ENCODE measurements at places on chromosomes 12 and 14.
A peak's percentile ranks its signal among the peaks of the same experiment; 100 is the strongest.

- no peak for DNase-seq
These were observed 77.6 kb downstream of the SCAF11 start for GRCh38 chr12:45912774-45913173.

GRCh38 chr12:111316671-111317070, 52.2 kb downstream of the PHETA1 start:
- no peak for DNase-seq

- no peak for DNase-seq
These were observed 58.7 kb downstream of the ITPK1 start for GRCh38 chr14:93056840-93057585.

- no peak for DNase-seq
These were observed 91.4 kb upstream of the ALX1 start for GRCh38 chr12:85188619-85189018.

DNA sequence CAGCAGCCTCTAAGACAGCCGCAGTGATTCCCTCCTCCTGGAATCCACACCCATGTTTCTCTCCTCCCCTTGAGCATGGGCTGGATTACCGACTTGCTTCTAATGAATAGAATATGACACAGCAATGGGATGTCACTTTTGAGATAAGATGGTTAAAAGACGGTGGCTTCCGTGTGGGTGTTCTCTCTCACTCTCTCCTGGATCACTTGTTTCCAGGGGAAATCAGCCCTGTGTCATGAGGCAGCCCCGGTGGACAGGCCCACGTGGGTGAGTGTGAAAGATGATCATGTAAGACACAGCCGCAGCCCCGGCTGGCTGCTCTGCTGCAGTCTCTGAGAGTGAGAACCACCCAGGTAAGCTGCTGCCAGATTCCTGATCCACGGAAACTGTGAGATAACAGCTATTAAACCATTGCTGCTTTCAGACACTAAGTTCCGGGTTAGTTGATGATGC, 10.7 kb downstream of the MOAP1 start:
- DNase-seq = no peak

GRCh38 chr12:83753205-83753604, 1066.5 kb downstream of the TMTC2 start:
- DNase-seq = no peak

- DNase-seq = no peak
These were observed 45.7 kb downstream of the ACSS3 start for GRCh38 chr12:81123611-81124010.

DNA sequence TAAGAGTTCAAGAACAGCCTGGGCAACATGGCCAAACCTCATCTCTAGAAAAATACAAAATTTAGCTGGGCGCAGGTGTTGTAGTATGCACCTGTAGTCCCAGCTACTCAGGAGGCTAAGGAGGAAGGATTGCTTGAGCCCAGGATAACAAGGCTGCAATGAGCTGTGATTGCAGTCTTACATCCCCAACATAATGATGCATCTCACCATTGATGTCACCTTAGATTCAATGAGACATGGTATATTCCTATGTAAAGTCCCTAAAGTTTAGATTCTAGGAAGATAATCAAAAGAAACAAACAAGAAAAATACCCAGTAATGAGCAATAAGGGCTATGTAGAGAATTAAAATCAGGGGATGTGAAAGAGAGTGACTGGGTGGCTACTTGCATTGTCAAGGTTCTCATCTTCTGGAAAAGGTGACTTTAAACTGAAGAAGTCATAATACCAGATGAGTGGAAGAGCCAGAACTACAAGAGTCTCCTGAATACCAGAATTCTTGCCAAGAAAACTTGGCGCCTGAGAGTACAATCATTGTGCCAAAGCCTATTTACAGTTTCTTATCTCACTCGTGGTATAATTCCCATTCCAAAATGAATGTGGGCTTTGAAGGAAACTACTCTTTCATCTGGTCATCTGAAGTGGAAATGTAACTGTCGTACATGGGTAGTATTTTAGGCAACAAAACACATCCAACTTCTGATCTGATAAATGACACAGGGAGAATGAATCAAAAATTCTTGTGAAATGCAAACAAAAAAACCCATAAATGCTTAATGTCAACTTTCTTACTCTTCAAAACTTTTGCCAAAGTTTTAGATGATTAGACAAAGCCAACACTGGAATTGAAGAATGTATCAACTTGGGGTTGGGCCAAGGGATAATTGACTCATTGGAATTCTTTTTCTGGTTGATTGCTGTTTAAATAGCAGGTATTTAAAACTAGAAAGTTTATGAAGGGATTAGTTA, 81.1 kb upstream of the ST8SIA1 start:
- no peak for DNase-seq

DNA sequence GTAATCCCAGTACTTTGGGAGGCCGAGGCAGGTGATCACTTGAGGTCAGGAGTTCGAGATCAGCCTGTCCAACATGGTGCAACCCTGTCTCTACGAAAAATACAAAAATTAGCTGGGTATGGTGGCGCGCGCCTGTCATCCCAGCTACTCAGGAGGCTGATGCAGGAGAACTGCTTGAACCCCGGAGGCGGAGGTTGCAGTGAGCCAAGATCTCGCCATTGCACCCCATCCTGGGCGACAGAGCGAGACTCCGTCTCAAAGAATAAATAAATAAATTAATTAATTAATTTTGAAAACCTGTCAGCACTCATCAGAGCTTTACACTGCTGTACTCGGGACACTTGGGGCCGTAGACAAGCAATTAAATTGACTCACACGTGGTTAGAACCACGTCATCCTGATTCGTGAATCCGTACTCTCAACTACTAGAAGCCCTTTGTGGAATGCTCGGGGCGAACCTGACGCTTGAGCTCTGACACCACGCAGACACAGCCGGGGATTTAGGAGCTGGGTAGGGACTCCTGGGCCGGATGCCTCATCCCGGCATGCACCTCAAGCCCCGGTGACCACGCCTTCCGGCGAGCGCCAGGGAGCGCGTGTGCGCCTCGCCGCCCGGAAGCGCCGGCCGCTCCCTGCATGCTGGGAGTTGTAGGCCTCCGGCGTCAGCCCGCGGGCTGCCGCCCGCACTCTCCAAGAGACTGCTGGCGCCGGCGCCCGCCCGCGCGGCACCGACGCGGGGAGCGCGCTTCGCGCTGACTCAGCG, at the start of gene XPOT:
TSS of gene XPOT (plus strand) at position 686 of the 763 bp plus-strand sequence. CDS start 5,644 bp downstream, outside the sequence.
- DNase-seq = peak; percentile 98

DNA sequence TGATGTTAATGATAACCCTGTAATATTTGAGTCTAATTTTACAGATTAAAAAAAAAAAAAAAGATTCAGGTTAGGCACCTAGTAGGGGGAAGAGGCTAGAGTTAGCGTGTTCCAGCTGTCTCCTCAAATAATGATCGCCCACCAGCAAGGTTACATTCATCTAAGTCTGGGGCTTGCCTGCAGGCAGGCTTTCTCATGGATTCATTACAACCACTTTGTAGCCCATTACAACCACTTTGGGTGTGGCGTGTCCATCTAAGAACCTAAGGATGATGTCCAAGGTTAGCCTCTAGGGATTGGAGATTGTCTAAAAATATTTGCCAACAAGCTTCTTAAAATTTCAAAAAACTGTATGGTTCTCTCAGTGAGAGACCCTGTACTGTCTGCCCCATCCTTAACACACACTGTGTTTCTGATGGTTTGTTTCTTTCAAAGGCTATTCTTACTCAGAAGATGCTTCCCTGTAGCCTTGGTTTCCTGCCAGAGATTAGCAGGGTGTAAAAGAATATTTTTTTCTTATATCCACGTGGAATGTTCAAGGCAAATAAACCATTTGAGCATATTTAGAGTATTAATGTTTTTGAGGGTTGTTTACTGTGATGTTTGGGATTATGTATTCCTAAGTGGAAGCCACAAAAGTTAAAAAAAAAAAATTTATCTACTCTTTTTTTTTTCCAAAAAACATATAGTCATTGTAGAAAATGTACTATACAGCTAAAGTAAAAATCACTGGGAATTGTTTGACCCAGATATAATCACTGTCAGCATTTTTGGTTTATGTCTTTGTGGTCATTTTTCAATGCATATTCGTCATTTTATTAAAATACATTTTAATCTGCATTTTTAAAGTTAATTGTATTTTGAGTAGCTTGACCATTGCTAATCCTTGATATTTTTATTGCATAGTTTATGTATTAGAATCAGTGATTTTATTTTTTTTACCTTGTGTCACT, 1.7 kb downstream of the DYNC1H1 start:
- DNase-seq = no peak

GRCh38 chr12:47808050-47808449, 11.7 kb downstream of the HDAC7 start:
- DNase-seq = peak; percentile 61

- no peak for DNase-seq
These were observed 43.6 kb downstream of the HCAR2 start for GRCh38 chr12:122659579-122659978.

DNA sequence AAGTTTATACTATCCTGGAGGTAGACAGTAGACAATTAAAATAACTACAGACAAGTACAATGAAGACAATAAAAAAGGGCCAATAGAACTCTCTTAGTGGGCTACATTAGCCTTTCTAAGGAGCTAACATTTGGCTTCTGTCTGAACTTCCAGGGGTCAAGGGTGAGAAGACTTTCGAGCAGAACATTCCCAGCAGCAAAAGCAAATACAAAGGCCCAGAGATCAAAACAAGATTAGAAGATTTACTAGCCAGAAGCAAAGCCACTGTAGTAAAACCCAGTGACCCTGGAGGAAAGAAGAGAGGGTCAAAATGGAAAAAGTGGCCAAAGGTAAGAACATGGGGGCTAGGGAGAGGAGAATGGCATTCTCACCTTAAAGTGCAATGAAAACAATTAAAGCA, 63.2 kb downstream of the ATP2B1 start:
- no peak for DNase-seq

DNA sequence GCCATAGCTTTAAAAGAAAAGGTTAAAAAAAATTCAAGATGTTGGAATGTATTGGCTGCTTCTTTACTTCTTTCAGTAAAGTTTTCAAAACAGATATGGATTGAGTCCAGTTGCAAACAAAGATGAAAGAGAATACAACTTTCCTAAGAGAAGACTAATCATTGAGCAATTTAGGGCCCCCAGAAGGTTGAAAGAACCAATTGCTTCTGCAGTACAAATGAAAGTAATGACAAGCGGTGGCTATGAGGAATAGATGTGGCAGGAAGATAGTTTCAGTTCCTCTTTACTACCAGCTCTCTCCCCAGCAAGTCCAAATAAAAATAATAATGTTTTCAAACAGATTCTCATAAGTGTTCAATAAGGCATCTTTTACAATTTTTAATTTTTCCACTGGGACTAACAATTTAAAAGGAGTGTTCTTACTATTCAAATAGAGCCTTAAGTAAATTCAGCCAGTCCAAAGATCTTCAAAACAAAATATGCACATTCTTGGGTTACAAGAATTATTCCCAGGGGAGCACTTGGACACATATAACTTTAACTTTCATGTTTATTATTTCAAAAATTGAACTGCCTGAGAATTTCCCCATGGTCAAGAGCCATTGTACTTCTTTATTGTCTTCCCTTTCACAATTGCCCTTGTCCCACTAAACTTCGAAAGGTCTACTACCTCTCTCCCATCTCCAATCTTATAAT, 62.3 kb upstream of the PPP1R12A start:
- no peak for DNase-seq

GRCh38 chr14:87640553-87640952, 352.4 kb downstream of the GALC start:
- DNase-seq = no peak

DNA sequence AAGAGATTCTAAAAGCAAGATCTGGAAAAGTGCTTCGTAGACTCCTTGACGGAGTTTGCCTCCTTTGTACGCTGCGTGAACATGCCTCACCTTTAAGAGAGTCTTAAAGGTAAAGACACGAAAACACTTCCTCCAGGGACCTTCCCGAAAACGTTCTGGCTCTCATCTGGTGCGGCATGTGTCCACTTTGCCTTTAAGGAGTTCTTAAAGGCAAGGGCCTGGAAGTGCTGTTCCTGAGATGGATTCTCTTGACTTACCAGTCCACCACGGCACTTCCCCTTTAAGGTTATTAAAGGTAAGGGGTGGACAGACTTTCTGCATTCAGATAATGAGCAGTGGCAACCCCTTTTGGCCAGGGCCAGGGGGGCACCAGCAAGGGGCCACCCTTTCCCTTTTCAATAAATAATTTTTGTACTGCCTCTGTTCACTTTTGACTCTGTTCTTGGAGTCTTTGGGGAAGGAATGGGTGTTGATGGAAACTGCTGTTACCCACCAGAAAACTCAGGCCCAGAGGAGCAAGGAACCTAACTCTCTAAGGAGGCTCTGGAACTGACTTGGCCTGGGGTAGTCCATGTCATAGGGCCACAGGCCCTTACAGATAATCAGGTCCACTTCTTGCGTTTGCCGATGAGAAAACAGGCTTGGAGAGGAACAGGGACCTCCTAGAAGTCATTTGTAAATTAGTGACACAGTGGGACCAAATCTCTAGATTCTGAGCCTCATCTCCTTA, 4.4 kb downstream of the REM2 start:
- DNase-seq = peak; percentile 82
